NCI-H1105 treated with DMSO at 0.1 percent for 48 hours (cell line): ENCODE measurements at places on chromosomes 12 and 14.

- DNase-seq: no peak
Observed at GRCh38 chr14:68819260-68819691, 26.4 kb upstream of the ZFP36L1 start.

- peak; percentile 15 for DNase-seq
Observed at GRCh38 chr12:25977047-25977446, 18.6 kb downstream of the RASSF8 start.

DNA sequence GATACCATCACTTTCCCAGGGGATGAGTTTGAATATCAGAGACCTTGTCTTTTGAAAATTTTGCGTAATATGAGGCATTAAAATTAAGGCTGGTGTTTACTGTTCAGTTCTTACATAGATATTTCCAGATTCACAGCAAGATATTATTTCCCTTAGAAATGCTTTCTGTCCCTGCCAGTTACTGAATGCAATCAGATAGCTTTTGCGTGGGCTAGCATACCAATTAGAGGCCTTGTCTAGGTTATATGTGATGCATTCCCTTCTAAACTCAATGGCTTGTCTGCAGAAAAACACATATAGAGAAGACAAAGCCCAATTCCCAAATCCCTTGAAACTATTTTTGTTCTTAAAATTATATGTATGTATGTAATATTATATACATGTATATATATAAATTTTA lies 167.8 kb downstream of the RMST start:
- no peak for DNase-seq

GRCh38 chr12:6788972-6789924 lies at the start of gene CD4:
CD4 (plus strand) TSS chr12:6789528; CDS start chr12:6800139, 10,611 bp downstream.
- no peak for DNase-seq

DNA sequence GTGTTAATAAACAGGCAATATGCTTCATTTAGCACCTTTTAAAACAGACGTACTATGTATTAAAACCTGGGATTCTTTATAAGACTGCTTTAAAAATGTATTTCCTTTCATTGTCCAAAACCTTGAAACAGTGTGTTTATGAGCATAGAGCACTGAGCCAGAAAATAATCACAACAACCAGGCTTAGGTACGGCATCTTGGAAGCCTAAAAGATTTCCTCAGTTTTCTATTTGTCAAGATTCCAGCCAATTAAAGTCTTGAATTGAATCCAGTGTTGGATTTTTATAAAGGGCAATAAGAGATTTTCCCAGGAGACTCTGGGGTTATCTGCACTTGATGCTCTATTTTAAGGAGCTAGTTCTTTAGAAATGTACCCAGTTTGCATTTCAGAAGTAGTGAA lies 80.3 kb downstream of the GRIP1 start:
- DNase-seq: no peak

DNA sequence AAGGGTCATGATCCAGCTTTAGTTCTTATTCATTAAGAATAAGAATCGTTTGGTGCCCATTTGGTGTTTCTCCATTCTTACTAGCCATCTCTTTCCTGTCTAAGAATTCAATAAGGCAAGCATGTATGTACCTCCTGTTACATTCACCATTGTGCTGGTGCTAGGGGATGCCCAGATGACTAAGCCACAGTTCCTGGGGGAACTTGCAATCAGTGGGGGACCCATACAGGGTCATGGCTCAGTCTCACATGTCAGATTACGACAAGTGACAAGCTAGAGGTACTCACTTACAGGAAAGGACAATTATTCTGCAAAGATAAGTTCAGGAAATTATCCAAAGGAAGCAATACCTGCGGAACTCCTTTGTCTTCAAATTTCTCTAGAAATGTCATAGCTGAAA lies 125.4 kb downstream of the STXBP6 start:
- no peak for DNase-seq

DNA sequence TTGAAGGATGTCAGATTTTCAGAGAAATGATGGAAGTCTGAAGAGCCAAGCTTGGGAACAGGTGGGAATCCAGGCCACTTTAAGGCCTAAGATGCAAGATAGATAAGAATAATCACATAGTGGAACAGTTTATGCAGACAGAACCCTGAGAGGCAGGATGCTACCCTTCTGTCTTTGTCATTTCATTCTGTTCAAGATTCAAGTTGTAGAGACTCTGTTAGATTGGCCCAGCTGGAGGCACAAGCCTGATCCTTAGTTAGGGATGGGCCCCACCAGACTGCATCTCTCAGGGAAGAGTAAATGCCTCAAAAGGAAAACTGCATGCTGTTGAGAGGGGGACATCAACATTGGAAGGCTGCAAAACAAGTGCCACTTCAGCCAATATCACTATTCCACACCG lies 287.0 kb downstream of the PCNX1 start:
- DNase-seq: no peak

GRCh38 chr12:12511895-12512711 lies 50.6 kb downstream of the DUSP16 start:
- no peak for DNase-seq

- no peak for DNase-seq
Observed at GRCh38 chr12:16526693-16527092, 79.3 kb downstream of the LMO3 start.

DNA sequence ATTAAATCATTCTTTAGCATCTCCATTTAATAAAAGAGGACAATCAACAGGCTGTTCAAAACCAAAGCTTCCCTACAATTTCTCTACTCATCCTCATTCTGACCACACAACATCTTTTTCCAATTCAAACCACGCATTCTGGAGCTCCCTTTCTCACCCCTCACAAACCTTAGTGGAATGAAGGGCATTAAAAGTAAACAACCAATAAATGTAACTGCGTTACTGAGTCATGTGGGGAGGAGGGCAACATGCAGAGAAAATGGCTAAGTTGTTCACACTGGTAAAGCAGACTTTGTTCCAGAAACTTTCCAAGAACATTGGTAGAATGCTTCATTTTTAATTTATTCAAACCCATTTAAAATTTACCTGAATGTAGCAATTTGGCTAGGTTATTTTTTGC lies 19.6 kb downstream of the SOX5 start:
- no peak for DNase-seq

- no peak for DNase-seq
Observed at GRCh38 chr12:130288691-130289090, 49.0 kb upstream of the PIWIL1 start.

- no peak for DNase-seq
Observed at GRCh38 chr14:33642080-33642479, 308.8 kb downstream of the EGLN3 start.

DNA sequence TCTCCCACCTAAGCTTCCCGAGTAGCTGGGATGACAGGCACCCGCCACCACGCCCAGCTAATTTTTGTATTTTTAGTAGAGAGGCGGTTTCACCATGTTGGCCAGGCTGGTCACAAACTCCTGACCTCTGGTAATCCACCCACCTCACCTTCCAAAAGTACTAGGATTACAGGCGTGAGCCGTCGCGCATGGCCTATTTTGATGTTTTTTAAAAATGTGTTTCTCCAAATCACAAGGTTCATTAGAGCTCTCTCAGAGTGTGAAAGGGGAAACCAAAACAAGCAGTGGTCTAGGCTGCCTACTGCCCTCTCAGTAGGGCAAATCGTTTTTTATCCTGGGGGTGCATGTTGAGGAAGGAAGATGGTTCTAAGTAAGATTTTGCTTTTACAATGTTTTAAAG lies 211.5 kb downstream of the PIK3C2G start:
- no peak for DNase-seq

- DNase-seq: no peak
Observed at GRCh38 chr12:509500-509899, 49.8 kb downstream of the B4GALNT3 start.

- DNase-seq: no peak
Observed at GRCh38 chr12:16271062-16271461, 6.4 kb downstream of the SLC15A5 start.

DNA sequence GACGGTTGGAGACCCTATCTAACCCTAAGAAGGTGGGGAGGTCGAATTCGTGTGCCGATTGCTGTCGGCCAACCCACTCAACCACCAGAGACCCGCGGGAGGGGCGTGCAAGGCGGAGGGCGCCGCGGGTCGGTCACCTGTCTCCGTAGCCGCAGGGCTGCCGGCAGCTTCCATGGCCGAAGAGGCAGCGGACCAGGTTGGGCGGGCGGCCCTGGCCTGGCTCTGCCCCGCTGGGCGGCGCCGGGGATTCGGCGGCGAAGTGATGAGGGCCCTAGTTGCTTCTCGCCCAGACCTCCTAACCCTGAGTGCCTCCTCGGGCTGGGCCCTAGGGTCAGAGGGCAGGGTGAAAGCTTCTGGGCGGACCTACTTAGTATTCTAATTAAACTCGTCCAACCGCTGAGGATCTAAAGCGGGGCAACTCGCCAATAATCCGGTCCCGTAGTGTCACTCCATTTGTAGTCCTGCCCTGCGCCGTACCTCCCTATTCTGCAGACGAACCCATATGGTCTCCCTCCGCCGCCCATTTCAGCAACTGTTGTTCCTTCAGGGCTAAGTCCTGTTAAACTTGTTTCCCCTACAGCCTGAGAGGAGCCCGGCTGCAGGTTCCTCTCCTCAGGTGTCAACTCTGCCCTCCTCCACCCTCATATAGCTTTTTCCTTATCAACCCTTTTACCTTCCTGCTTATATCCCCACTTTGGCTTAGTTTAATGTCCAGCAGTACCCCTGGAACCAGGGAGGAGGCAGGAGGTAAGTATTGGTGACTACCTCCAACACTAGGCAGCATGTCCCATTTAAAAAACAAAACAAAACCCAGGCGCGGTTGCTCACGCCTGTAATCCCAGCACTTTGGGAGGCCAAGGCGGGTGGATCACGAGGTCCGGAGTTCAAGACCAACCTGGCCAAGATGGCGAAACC lies at the start of gene PYM1:
Gene PYM1, minus strand, starts transcription at position 307 of the 915 bp plus-strand sequence. Its CDS starts 133 bp downstream, at position 174.
- peak; percentile 39 for DNase-seq
